SK-N-DZ (cell line): ENCODE measurements at places on chromosomes 12 and 14.

DNA sequence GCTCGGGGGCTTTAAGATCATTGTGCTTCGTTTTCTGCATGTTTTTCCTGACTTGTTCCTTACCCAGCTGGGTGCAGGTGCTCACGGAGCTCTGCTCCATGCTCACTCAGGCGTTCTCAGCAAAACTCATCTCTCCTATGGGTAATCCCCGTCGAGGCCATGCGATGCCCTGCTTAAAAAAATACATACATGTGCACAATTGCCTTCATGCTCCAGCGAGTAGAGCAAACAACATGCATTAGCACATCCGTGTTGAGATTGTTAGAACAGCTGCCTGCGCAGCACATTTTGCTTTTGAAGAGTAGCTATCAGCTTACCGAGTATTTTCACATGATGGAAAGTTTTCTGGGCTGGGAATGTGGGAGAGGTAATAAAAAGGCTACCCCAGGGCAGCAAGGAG lies 16.2 kb downstream of the AACS start:
- no peak for DNase-seq

DNA sequence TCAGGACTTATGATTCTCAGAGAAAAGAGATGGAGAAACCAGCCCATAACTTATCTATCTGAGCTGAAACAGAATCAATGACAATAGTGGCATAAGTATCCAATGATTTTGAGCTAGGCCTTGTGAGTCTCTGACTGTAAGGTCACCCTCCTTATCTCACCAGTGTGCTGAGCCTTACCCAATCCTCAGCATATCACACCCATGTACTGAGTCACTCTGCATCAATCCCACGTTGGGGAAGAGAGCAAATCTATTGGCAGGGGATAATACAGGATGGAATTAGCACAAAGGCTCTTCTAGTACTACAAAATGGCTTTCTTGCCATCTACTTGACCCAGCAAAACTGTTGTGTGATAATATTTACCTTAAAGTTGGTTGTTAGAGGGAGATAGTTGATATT lies 997.8 kb downstream of the NRXN3 start:
- DNase-seq, result no peak

DNA sequence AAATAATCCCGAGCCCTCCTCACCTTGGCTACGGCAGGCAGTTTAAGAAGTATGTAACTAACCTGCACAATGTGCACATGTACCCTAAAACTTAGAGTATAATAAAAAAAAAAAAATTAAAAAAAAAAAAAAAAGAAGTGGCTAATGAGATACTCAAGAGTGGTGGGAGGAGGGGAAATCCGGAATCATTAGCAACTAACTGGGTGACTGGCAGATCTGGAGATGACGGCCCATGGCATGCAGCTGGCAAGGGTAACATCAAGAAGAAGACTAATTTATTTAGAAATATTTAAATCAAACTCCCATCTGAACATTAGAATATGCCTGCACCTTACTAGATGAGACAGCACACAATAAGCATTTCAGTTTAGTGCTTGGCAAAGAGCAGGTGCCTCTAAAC lies 52.3 kb upstream of the TMCC3 start:
- no peak for DNase-seq

DNA sequence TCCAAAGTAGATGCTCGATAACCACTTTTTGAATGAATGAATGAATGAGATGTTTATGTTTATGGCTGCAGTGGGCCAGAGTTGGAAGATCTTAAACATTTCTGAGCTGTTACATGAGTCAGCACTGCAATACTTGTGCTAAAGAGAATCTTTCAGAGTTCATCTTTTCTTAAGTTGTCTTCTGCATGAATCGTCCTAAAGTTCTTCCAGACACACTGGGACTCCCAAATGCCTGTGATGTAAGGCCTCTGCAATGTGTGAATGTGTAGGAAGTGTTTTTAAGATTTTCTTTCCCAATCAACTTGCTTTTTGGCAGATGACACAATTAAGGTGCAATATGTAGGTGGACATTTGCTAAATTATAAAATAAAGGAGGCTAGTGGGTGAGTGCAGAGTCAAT lies 50.3 kb upstream of the TRIM9 start:
- no peak for DNase-seq

- DNase-seq, result no peak
Observed at GRCh38 chr12:42094277-42094676, 50.4 kb downstream of the GXYLT1 start.

GRCh38 chr12:77850129-77850528 lies 19.4 kb downstream of the NAV3 start:
- no peak for DNase-seq

DNA sequence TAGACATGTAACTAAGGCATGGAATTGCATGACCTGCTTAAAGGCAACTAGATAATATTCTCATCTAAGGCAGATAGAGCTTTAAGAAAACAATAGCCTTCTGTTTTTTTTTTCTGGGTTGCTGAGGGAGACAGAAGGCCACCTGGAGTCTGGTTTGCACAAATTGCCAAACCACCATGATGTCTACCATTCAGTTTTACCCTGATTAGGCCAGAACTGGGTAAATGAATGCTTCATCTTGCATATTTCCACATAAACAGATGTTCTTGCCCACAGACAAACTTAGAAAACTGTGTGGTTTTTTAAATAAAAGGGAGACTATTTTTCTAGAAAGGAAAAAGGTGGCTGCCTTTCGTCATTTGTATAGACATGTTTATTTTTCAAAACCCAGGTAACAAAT lies 278.7 kb upstream of the PRICKLE1 start:
- DNase-seq, result no peak

DNA sequence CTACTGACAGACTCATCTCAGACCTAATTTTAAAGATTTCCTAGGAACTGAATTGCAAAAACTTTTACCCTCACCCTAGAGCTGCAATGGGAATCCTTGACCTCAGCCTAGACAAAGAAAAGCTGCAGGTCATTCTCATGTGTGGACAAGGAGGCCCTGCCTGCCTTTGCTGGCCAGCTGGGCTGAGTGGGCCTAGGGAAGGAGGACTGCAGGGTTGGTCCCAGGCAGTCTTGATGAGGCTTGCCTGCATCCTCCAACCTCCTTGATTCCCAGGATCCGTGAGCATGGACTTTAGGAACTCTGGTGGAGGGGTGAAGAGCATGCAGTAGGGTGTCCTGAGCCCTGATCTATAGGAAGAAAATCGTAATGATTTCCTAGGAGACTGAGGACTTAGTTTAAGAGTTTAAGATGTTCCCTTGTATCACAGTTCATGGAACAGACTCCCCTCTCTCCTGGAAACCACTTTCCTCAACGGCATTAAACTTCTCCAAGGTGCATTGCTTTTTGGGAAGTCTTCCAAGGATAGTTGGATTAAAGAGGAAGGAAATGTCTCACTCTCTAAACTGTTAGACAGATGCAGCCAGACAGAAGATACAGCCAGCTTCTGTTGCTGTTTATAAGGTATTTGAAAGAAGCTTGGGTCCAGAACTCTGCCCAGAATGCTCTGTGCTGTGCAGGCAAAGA lies 55.4 kb upstream of the DDX11 start:
- DNase-seq, result no peak

GRCh38 chr14:105737504-105738246 lies 211.3 kb downstream of the TMEM121 start:
- DNase-seq, result no peak

- no peak for DNase-seq
Observed at GRCh38 chr12:127560041-127560478, 706.9 kb upstream of the TMEM132C start.

DNA sequence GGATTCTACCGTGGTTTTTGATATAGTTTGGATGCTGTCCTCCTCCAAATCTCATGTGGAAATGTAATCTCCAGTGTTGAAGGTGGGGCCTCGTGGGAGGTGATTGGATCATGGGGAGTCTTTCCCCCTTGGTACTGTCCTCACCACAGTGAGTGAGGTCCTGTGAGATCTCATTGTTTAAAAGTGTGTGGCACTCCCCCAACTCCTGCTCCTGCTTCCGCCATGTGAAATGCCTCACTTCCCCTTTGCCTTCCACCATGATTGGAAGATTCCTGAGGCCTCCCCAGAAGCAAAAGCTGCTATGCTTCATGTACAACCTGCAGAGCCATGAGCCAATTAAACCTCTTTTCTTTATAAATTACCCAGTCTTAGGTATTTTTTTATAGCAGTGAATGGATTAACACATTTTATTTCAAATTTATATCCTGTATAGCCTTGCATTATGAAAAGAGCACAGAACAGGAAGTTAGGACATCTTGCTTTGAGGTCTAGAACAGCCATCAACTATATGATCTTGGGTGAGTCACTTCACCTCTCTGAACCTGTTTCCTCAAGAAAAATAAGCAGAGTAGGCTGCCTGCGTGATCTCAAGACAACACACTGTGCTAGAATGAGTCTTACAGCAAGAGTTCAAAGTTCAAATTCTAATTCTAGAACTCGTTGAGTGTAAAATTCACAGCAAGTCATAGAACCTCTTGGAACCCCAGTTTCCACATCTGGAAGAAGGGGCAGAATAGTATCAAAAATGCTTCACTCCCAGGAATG lies 160.9 kb upstream of the EEA1 start:
- no peak for DNase-seq

DNA sequence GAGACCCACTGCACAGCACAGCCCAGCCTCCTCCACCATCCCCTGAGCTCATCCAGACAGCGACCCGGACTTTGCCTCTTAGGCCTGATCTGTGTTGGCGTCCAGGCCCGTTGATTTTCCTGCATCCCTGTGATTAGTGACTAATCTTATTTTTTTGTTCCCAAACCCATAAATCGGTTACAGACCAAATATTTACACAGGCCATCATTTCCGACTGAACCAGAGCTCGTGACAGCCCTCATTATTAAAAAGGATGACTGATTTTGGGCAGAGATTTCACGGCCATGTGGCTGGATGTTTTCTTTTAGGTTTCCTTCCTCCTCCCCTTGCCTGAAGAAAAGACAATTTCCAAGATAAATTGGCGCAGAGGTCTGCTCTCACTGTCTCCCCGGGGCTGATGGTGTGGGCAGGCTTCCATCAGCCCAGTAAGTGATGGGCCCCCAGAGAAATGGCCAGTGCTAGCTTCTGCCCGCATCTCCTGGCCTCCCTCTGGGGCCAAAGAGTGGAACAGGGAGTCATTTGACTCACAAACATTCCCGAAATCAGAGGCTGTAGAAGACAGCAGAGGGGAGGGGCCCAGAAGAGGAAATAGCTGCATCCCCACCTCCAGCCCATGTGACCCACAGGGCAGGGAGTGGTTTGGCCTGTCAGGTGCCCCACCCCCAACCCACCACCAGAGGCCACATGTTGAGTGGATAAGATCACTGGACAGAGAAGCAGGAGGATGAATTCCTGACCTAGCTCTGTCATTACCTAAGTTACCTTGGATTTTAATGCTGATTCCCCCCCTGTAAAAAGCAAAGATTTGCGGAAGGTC lies 283.5 kb downstream of the KSR2 start:
- DNase-seq, result peak; percentile 27

DNA sequence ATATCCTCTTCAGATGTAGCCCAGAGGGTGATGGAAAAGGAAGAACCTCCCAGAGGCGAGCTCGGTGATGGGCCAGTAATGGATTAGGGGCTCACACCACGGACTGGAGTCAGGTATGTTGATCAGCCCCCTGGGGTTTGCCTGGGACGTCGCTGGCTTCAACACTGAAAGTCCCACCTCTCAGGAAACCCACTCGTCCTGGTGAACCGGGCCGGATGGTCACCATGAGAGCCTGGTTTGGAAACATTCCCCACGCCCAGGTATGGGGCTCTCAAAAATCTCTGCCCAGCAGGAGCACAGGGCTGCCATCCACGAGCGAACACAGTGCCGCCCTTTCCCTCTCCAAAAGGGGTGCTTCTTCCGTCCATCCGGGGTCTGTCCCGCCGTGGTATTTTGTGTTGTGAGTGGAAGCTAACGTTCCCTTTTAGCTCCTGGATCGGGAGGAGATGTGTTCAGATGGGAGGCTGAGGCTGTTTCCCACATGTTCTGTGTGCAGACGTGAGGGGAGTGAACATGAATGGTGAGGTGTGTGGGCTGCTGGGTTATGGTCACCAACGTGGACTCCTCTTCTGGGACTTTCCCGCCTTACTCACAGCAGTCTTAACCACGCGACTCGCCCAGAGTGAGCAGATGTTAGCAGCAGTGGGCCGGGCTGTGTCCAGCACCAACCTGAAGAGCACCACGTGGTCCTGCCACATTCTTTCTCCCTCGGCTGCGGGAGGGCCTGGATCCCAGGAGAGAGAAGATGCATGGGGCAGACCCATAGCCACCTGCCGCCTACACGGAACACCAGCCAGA lies 139.2 kb downstream of the KIF26A start:
- DNase-seq, result no peak
